SW480 (cell line): ENCODE measurements at places on chromosomes 2 and 18.

GRCh38 chr2:63903003-63903402 is 61.3 kb downstream of the UGP2 start:
- peak; percentile 18 for DNase-seq

GRCh38 chr2:5540856-5541255 is 151.3 kb upstream of the SOX11 start:
- DNase-seq: no peak

- no peak for DNase-seq
Observed at GRCh38 chr18:11383381-11383780, 226.0 kb upstream of the SLC35G4 start.

DNA sequence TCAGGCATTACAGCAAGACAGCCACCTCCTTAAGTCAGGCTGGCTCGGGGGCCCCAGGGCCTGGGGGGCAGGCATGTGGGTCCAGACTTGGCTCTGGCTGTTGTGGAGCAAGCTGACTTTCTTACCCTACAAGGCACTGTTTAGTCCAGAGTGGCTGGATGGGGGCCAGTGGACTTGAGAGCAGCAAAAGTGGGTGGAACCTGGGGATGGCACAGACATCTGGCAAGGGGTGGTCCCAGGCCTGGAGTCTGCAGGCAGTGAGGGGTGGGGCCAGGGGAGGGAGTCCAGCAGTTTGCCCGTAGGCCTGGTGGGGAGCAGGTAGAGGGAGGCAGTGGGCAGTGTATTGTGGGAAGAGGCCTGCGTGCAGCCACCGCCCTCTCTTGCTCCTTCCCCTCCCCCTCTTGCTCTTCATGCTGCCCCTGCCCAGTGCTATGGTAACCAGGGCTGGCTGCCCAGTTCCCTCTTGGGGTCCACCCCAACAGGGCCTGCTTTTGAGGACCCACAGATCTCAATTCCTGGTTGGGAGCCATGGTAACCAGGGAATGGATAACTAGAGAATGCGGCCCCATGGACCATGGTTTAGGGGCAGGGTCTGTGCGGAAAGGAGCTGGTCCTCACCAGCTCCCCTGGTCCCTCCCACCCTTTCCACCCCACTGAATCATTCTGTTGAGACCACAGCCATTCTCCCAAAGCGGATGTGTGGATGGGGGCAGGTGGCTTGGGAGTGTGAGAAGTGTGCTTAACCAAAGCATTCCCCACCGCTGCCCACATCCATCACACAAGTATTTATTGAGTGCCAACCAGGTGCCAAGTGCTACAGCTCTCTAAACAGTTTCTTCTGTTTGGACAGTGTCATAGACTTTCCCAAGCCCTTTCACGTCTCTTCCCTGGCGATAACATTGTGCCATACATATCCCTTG is 19.3 kb downstream of the SPEG start:
- peak; percentile 93 for DNase-seq

GRCh38 chr18:13871701-13872100 is 43.6 kb downstream of the MC2R start:
- DNase-seq: no peak
